ENCODE measurements at places on chromosomes 4 and X.

DNA sequence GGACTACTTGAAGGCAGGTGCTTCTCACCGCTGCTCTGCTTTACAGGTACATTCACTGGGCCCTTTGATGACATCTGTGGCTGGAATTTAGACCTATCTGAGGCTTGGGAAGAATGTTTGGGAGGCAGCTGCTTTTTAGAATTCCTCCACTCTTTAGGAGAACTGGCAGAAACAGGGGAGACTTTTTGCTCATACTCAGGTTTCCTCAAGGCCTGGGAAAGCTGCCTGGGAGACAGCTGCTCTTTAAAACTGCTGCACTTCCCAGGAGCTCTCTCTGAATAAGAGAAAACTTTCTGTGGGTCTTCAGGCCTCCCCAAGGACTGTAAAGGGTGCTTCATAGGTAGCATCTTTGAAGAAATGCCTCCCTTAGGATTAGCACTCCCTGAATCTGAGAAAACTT lies 14.3 kb downstream of the CT47C1 start:
- DNase-seq = no peak

DNA sequence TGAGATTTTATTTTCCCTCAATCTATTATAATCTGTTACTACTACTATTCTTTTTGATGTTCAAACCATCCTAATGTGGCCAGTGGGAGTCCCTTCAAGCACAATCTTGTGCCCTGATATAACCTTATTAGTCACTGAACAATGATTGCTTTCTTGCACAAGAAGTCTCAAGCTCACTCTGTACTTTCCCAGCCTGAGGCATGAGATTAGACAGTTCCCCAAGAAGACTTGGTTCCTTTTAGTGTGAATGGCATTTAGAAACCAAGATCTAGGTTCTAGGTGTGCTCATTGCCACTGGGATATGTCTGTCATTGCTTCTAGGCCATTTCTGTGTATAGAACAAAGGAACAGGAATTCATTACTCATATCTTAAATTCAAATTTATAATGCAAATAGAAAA lies 28.0 kb upstream of the RBM41 start:
- DNase-seq = no peak

DNA sequence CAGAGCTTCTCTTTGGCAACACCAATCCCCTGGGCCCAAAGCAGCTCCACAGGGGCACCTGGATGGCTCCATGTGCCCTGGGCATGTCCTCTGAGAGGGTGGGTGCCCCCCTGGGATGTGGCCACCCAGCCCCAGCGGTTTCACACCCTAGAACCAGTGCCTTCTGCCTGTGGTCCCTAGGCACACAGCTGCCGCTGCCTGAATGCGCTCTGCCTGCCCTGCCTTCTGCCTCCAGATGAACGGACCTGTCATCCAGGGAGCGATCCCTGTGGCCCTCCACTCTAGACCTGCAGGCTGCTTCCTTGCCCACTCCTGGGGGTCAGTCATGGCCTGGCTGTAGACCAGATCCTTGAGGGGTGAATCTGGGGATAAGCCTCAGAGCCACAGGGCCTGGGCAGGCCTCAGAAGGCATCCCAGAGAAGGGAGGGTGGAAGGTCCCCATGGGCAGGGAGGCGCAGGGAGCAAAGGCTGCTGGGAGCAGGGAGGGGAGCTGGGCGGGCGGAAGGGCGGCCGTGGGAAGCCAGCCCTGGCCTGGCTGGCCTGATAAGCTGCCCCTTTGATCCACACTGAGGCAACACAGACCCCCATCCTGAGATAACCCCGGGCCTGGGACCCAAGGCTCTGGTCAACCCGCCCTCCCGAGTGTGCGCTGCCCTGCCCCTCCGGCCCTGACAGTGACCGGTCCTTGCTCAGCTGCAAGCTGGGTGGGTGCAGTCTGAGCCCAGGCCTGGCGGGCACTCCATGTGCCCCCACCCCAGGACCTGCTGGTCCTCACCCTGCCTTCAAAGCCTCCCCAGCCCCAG lies 8.1 kb upstream of the FGFR3 start:
- DNase-seq = no peak

- DNase-seq = no peak
These were observed 31.7 kb downstream of the RNF175 start for GRCh38 chr4:153728151-153728550.

- peak; percentile 53 for DNase-seq
These were observed 7.2 kb upstream of the FAM9C start for GRCh38 chrX:13051529-13052172.

DNA sequence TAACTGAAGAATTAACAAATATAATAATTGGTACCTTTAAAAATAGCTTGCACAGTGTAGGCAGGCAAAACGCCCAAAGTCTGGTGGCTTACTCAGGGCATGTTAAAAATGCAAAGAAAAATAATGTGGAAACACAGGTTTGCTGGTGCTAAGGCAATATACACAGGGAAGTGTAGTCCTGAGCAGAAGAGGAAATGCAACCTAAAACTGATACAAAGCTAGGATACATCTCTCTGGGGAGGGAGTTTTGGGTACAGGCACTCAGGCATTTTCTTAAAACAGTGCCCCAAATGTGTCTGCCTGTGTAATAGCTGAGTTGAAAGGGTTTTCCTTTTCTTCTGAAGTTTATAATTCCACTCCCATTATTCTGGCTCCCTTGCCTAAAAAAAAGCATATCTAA lies 47.4 kb downstream of the TMPRSS11E start:
- DNase-seq = no peak

- no peak for DNase-seq
These were observed 428.2 kb downstream of the TLL1 start for GRCh38 chr4:166301266-166301665.

- no peak for DNase-seq
These were observed 132.2 kb upstream of the KIT start for GRCh38 chr4:54525602-54526001.

- DNase-seq = no peak
These were observed 3.5 kb downstream of the CCNI start for GRCh38 chr4:77072195-77072753.

- no peak for DNase-seq
These were observed 94.2 kb upstream of the MYOZ2 start for GRCh38 chr4:119041396-119041795.

DNA sequence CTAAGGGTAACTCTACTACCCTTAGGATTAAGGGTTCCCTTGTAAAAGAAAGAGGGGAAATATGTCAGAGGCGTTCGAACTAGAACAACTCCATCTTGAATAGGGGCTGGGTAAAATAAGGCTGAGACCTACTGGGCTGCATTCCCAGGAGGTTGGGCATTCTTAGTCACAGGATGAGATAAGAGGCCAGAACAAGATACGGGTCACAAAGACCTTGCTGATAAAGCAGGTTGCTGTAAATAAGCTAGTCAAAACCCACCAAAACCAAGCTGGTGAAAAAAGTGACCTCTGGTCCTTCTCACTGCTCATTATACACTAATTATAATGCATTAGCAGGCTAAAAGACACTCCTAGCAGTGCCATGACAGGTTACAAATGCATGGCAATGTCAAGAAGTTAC lies 922.0 kb downstream of the DMD start:
- DNase-seq = no peak

- DNase-seq = no peak
These were observed 50.3 kb downstream of the EFNB1 start for GRCh38 chrX:68878977-68879645.

DNA sequence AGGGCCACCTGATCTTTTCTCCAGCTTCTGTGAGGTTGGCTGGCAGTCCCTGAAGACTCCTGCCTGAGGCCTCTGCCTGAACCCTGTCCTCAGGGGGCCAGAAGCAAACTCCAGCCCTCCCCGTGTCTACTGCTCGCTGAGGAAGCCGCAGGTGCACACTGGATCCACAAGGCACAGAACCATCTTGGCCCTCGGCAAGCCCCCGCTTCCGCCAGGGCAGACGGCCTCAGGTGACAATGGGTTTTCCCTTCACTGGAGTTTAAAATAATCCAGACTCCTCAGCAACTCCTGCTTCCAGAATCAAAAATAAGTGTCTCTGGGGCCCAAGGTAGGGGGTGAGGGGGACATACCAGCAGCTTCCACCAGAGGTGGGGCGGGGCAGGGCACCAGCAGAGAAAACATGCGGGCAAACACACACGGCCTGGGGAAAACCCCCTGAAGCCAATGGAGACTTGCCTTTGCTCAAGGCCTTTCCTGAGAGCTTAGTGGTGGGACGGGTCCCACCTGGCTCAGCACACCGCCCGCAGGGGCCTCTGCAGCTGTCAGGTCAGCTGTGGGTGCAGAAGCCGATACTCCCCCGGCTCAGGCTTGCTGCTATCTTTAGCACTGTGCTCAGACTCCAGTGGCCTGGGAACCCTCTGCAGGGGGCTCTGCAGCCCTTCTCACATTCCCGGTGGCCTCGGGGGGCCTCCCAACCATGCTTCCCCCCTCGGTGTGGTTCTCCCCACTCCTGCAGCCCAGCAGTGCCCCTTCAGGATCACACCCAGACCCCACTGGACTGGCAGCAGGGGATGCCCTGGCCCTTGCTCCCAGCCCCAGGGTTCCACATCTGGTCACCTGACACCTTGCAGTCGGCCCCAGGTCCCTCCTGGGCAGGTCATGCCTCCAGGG lies 1.9 kb downstream of the MYL5 start:
- no peak for DNase-seq

Data from naive B cell (primary cell).